ENCODE measurements at places on chromosomes 16 and 17.

DNA sequence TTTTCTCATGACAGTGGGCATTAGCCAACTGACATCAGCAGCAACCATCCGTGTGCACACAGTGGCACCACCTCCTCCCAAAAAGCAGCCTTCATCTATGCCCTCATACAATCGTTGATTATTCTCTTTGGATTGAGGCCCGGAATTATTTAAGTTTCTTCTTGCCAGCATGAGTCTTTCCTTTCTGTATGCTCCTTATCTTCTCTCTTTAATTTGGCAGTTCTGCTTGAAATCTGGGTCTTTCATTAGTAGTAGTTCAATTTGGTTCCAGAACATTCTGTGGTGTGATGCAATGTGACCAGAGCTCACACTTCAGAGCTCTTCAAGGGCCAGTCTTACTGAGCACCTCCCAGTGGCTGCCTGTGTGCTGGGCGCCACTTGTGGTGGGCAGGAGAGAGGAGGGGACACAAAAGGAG is 52.2 kb upstream of the STH start:
- DNase-seq = no peak

- no peak for DNase-seq
Observed at GRCh38 chr17:76667786-76668453, 24.4 kb upstream of the ST6GALNAC1 start.

DNA sequence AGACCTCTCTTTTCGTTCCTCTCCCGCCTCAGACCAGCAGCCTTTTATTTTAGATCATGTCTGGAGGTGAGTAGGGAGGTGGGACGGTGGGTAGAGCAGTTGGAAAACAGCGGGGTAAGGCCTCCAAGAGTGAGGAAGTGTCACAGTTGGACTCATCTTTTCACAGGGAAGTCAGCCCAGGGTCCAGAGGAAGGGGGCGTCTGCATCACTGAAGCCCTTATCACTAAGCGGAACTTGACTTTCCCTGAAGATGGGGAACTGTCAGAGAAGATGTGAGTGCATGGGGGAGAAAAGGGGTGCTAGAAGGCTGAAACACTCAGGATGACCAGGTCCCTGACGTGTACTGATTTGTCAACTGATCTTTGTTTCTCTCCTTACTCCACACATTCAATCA is 461 bp downstream of the LRRC46 start:
- no peak for DNase-seq

DNA sequence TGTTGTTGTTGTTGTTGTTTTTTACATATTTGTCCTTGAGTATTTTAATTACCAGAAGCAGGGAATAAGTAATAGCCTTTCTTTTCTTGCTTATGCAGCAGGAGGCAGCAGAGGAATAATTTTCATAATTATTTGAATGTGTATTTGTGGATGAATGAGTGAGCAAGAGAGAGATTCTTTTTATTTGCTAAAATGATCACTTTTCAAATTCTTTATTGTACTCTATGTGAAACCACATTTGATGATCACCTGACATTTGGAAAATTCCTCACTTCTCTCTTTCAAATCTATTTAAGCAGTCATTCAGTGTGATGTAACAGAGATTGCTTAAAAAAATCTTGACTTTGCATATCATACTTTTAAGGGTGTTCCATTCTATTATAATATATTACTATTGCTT is 223.6 kb downstream of the BCAS3 start:
- DNase-seq = no peak

- DNase-seq = no peak
Observed at GRCh38 chr17:4341616-4341977, 24.9 kb downstream of the UBE2G1 start.

GRCh38 chr17:13415871-13416416 is 185.8 kb downstream of the HS3ST3A1 start:
- no peak for DNase-seq

DNA sequence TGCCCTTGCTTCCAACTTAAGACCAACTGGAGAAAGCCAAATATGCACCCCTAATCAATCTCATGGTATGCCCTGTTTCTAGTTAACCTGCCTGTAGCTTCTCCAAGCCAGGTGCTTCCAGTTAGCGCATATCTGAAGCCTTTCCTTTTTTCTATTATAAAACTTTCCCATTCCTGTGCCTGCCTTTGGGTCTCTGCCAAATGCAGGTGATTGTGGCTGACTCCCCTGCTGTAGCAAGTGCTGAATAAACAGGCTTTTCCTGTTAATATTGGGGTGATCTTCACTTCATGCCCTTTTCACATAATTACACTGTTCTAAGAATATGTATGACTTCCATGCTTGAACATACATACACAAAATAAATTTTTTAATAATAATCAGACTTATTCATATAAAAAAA is 207.4 kb downstream of the TANC2 start:
- no peak for DNase-seq

DNA sequence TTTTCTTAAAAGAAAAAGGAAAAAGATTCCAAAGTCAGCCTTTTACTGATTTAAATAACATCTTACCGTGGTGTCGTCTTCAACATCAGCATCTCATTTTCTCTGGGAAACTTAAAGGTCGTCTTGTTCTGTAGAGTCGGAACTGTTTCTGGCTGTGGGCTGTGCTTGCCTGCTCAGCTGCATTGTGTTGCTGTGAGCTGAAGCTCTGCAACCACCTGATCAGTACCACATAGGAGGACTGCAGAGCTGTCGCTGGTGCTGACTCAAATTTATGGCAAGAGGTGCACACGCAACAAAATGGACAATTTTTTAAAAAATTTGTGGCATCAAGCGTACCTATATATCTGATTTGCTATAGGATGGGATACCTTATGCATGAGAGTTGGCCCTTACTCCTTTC is at the start of gene OMG:
Gene OMG, minus strand, starts transcription at position 150 of the 400 bp plus-strand sequence. CDS start 908 bp downstream, outside the sequence.
- DNase-seq = no peak

GRCh38 chr17:76260220-76260619 is 4.9 kb upstream of the UBALD2 start:
- no peak for DNase-seq

- no peak for DNase-seq
Observed at GRCh38 chr16:572865-573650, 3.3 kb downstream of the PIGQ start.
